ENCODE measurements at places on chromosomes 2 and 18.

DNA sequence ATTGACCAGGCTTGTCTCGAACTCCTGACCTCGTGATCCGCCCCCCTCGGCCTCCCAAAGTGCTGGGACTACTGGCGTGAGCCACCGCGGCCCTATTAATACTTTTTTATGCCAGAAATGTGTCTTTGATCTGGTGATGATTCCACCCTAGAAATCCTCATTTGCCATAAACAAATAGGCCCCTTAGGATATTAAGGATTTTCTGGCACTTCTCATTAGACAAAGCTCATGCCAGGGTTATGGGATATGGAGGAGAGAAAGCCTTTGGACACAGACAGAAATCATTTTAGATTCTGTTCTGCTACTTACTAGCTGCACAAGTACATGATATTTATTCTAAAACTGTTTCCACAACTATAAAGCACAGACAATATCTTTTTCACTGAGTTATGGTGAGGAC lies 24.1 kb downstream of the SLC40A1 start:
- no peak for DNase-seq

- DNase-seq: no peak
These were observed 98.7 kb upstream of the FAM136A start for GRCh38 chr2:70400539-70400938.

DNA sequence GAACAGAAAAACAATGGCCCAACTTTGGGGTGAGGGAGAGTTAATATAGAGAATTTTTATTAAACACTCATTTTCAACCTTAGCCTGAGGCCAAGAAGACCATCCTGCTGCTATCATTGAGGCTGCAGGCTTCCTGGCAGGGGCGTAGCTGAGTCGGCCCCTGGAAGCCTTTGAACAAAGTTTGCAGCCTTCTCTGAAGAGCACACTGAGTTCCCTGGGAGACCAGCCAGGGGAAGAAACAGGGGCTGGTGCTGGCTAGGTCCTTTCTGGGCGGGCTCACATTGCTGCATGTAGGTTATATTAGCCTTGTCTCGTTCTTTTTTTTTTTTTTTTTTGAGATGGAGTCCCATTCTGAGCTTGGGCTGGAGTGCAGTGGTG lies 126.8 kb upstream of the HS6ST1 start:
- no peak for DNase-seq

- peak; percentile 95 for DNase-seq
These were observed 305.4 kb upstream of the HS6ST1 start for GRCh38 chr2:128623776-128624761.

- no peak for DNase-seq
These were observed 128.0 kb upstream of the CCDC150 start for GRCh38 chr2:196511258-196512168.

- peak; percentile 22 for DNase-seq
These were observed 79.9 kb downstream of the ALK start for GRCh38 chr2:29841386-29842004.

DNA sequence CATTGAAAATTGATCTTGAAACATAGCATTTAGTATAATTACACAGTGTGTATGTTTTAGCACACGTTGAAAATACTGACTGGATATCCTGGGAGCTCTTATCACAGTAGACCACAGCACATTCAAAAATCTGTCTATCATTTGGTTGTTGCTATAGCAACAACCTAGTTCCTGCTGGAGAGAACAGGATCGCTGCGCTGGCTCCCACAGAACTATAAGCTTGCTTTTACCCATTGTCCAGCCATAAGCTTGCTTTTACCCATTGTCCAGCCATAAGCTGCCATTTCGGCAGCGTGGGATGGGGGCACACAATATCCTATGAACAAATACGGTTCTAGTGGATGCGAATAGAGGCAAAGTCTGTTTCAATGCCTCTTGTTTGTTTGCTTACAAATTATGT lies 70.4 kb upstream of the ST6GAL2 start:
- DNase-seq: no peak
